ENCODE measurements at places on chromosomes 12 and 14. TPM values are rescaled to one million over a fixed set of nuclear protein-coding genes. Genes with fewer than 3 reads are reported as not detected.

GRCh38 chr14:28083389-28083788, 683.2 kb upstream of the FOXG1 start:
- H3K27ac ChIP-seq = no peak overlapping the region
- no peak for DNase-seq
- H3K4me3 ChIP-seq = no peak overlapping the region
- no peaks in the 10 kb centered on the region for H3K4me1 ChIP-seq

DNA sequence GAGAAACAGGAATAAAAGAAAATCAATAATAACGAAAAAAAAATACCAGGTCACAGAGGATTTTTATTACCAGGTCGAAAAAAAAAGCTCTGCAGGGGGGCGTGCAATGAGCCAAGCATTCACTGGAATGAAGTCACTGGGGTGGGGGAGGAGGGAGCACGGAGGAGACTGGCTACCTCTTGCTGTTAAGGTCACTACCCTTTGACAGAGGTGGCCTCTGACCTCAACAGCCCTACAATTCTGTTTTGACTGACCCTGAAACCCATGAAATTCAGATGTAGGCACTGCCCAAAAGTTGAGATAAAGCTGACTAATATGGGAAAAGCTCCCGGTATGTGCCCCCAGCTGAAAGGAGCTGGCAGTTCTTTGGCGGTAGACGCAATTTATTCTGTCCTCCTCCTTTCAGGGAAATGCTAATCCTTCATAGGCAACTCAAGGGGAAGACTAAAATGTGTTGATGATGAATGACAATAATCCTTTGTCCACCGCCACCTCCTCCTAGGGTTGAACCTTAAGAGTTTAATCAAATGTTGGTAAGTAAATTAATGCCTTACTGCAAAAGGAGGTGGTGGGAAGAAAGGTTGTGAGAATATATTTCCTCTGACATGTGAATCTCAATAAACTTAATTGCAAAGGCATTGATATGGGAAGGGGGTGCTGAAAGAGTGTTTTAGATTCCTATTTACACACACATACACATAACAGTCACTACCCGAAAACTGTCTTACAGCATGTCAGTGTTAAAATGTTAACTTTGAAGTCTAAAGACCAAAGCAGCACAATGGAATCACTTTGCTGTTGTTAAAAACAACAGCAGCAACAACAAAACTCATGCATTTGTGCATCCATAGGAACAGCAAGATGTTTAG, 6.3 kb upstream of the RIC8B start:
- H3K36me3 ChIP-seq = no peaks in the 10 kb centered on the region
- no peak overlapping the region for H3K4me3 ChIP-seq
- H3K27ac ChIP-seq = no peak overlapping the region
- 0 out of 2 replicates have a peak, but pooled peaks cover 4% of the 10 kb centered on the region for H3K27me3 ChIP-seq

TMEM63C gene
- not detected for polyA plus RNA-seq

DNA sequence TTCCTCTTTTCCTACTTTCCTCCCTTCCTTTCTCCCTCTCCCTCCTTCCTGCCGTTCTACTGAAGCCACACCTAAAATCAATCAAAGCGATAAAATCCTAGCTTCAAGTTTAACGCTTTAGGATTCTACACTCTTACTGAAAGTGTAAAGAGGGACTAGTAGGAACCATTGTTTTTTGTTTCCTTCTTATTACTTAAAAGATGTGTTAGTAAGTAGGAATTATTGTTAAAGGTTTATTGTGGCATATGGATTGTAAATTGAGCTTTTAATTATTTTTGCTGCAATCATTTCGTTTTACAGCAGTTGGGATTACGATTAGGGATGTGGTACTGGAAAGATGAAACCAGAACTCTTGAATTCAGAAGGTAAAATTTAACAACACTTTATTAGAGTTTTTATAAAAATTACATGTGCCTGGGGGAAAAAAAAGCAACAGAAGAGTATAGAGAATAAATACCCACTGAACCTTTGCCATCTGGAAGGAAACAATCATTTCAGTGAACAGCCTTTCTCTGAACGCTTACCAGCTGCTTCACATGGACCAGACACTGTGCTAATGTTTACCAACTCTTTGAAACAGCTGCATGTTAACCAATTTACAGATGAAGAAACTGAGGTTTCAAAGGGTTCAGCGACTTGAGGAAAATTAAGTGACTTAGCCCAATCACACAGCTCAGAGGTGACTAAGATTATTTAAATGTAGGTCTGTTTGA, 1.0 kb downstream of the PPP1R36 start:
- H3K36me3 ChIP-seq = no peaks in the 10 kb centered on the region
- H3K4me3 ChIP-seq = peak overlapping the region; percentile 61
- DNase-seq = no peak
- no peaks in the 10 kb centered on the region for H3K27me3 ChIP-seq

DNA sequence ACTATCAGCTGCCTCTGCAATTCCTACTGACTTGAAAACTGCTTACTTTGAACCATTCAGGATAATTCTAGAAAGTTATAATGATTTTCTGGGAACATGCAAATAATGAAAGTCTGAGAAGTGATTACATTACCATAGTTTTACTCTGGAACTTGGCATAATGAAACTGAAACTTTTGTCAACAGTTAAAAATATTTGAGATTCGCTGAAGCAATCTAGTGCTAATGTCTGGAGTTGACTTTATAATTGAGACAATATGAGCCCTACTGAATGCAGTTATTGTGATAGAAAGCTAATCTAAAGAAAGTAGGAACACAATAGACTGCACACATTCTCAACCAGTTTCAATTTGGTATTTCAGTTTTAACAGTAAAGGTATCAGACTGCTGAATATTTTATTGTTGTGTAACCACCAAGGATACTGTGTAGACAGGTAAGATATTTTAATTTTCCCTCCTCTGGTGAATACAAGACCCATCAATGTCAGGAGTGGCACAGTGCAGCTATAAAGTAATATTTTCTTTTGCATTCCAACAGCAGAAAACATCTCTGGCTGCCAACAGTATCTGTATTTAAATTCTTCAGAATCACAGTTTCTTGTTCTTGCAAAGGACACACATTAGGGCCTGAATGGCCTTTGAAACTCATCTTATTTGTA, 483.5 kb downstream of the ATP23 start:
- peaks cover 46% of the 10 kb centered on the region for H3K4me1 ChIP-seq
- H3K4me3 ChIP-seq = peak overlapping the region; percentile 40
- peak; percentile 44 for DNase-seq
- H3K36me3 ChIP-seq = no peaks in the 10 kb centered on the region
- H3K27ac ChIP-seq = peak overlapping the region; percentile 93
- no peaks in the 10 kb centered on the region for H3K27me3 ChIP-seq

GRCh38 chr12:124179936-124180607, 114.8 kb upstream of the RFLNA start:
- no peak for DNase-seq
- peaks cover under 1% of the 10 kb centered on the region for H3K4me1 ChIP-seq
- H3K36me3 ChIP-seq = no peaks in the 10 kb centered on the region
- no peak overlapping the region for H3K4me3 ChIP-seq

GRCh38 chr12:89657066-89657465, 51.6 kb downstream of the ATP2B1 start:
- H3K4me3 ChIP-seq = no peak overlapping the region
- peaks cover 2% of the 10 kb centered on the region for H3K4me1 ChIP-seq
- no peaks in the 10 kb centered on the region for H3K27me3 ChIP-seq
- DNase-seq = no peak

DNA sequence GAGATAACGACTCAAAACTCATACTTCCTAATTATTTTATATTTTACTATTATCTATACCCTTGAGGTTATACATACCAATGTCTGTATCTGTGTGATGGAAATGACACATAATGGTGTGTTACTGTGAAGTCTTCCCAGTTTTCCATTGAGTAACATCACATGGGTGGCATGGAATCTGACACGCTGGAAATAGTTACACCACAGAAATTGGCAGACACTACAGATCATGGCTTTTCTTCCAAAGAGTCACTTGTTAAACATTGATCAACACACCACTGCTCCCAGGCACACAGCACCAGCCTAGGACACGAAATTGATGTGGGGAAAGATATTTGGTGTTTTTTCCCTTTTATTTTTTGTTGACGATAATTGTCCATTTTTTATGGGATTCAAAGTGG, 33.0 kb upstream of the VWF start:
- H3K36me3 ChIP-seq = no peaks in the 10 kb centered on the region
- no peak overlapping the region for H3K4me3 ChIP-seq

GRCh38 chr12:127165567-127166392, 1101.2 kb upstream of the TMEM132C start:
- peak overlapping the region; percentile 65 for H3K4me3 ChIP-seq
- H3K27ac ChIP-seq = peak overlapping the region; percentile 68
- H3K36me3 ChIP-seq = no peaks in the 10 kb centered on the region
- H3K27me3 ChIP-seq = no peaks in the 10 kb centered on the region
- peak; percentile 85 for DNase-seq
- peaks cover 29% of the 10 kb centered on the region for H3K4me1 ChIP-seq

DNA sequence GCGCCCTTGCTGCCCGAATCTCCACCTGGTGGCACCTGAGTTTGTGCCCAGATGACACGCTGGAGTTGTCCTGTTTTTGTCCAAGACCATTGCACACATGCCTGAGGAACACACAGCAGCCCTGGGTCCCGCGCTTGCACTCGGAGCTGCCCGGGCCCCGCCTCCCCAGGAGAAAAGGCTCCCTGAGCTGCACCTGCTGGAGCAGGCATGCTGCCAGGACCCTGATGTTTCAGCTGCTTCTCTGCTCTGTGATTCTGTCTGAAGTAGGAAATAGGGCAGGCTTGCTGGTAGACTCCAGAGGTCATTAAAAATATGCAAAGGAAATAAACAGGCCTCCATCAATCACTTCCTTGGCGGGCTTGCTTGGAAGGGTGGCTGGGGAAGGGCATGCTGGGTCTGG, 271.6 kb downstream of the CACNA1C start:
- no peak overlapping the region for H3K27ac ChIP-seq
- H3K27me3 ChIP-seq = no peaks in the 10 kb centered on the region
- H3K36me3 ChIP-seq = no peaks in the 10 kb centered on the region
- no peak for DNase-seq
- H3K4me1 ChIP-seq = peaks cover 13% of the 10 kb centered on the region

DNA sequence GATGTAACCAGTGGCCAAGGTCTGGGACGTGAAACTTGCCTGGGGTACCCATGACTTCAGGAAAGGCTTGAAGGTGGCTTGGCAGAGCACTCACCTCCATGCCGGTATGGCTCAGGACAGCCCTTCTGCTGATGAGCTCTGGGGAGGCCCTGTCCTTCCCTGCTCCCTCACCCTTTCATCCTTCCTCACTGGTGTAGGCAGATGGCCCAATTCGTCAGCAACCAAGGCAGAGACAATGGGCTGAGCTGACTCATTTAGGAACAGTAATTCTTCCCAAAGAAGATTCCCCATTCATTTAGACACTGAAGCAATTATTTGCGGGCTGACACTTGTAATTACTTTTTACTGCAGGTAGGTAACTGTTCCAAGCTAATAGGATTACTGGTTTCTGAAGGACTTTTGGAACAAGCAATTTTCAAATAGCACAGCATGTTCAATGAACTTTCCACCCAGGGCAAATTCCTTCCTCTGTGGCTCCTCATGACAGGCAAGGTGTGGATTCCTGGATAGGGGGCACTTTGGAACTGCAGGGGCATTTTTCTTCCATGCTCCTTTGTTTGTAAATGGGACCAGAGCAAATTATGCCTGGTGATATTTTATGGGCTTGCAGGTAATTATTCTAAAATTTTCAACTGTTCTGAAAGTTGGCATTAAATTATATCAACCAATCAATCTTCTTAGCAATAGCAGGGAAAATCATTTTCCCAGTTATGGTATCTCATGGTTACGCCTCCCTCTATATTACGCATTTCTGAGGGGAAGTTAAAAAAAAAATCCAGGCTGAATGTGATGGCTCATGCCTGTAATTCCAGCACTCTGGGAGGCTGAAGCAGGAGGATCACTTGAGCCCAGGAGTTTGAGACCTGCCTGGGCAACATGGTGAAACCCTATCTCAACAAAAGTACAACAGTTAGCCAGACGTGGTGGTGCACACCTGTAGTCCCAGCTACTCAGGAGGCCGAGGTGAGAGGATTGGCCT, 24.1 kb upstream of the NRDE2 start:
- H3K27me3 ChIP-seq = peaks cover 13% of the 10 kb centered on the region
- no peak overlapping the region for H3K4me3 ChIP-seq
- DNase-seq = peak; percentile 48
- no peaks in the 10 kb centered on the region for H3K36me3 ChIP-seq
- no peaks in the 10 kb centered on the region for H3K4me1 ChIP-seq
- H3K27ac ChIP-seq = no peak overlapping the region

KIF5A gene
- 0.15 TPM for polyA plus RNA-seq

SGPP1 gene
- polyA plus RNA-seq = 19.6 TPM

DNA sequence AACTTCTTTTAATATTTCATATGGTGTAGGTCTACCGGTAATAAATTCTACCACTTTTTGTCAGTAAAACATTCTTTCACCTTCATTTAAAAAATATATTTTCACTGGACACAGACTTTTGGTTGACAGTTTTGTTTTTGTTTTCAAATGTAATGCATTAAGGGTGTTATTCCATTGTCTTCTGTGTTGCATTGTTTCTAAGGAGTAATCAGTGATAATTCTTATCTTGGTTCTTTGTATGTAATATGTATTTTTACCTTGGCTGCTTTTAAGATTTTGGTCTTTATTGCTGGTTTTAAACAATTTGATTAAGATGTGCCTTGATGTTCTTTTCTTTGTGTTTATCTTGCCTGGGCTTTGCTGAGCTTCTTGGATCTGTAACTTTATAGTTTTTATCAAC, 4.1 kb downstream of the MAP1LC3B2 start:
- no peak overlapping the region for H3K4me3 ChIP-seq
- no peak for DNase-seq
- no peak overlapping the region for H3K27ac ChIP-seq
- peaks cover 13% of the 10 kb centered on the region for H3K4me1 ChIP-seq
- no peaks in the 10 kb centered on the region for H3K27me3 ChIP-seq

- peak overlapping the region; percentile 99 for H3K27ac ChIP-seq
- peaks cover 86% of the 10 kb centered on the region for H3K4me1 ChIP-seq
- H3K4me3 ChIP-seq = 0 out of 2 replicates have a peak overlapping the region, but pooled peaks have one; percentile 14
- peak; percentile 51 for DNase-seq
- H3K36me3 ChIP-seq = peaks cover 22% of the 10 kb centered on the region
These were observed 39.1 kb downstream of the CORO1C start for GRCh38 chr12:108691998-108692808.

DNA sequence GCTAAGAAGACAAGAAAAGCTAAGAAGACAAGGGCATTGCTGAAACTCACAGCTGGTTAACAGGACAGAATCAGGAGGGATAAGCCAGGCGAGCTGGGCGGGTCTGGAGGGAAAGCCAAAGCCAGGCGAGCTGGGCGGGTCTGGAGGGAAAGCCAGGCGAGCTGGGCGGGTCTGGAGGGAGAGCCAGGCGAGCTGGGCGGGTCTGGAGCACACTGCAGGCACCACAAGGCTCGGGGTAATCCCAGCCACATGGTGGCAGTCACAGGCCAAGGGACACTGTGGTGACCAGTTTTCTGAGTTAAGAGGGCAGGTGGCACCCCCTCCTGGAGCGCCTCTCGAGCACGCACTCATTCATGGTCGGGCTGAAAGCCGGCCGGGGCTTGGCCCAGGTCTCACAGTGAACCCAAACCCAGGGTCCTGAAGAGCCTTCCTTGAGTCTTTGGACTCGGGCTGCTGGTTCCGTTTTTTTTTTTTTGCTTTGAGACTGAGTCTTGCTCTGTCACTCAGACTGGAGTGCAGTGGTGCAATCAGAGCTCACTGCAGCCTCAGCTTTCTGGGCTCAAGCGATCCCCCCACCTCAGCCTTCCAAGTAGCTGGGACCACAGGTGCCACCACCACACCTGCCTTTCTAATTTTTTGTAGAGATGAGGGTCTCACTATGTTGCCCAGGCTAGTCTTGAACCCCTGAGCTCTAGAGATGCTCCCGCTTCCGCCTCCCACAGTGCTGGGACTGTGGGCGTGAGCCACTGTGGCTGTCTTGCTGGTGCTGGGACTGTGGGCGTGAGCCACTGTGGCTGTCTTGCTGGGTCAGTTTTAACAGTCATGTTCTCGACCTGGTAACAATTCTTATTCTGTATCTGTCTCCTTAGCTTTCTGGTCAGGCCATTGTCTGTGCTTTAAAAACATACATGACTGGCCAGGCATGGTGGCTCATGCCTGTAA, 40.2 kb downstream of the HSP90AA1 start:
- H3K36me3 ChIP-seq = peaks cover 72% of the 10 kb centered on the region
- DNase-seq = peak; percentile 51
- H3K27ac ChIP-seq = no peak overlapping the region
- H3K4me1 ChIP-seq = no peaks in the 10 kb centered on the region
- no peak overlapping the region for H3K4me3 ChIP-seq

Measured in GM23248 (cell line).